ENCODE measurements at places on chromosomes 4 and X.

- DNase-seq = no peak
Measured at GRCh38 chr4:137000432-137000831, 531.9 kb downstream of the PCDH18 start.

DNA sequence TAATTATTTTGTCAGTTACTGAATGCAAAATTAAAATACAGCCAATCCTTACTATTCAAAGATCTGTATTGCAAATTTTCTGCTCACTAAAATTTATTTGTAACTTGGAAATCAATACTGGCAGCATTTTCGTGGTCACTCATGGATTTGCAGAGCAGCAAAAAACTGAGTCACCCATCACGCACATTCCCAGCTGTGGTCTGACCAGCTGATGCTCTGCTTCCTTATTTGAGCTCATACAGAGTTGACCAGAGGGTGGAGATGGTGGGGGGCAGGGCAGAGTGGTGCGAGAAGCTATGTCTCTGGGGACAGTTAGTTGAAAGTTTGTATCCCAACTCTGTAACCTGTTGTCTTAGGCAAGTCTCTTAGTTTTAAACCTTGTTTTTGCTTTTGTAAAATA lies 214.8 kb downstream of the SPCS3 start:
- no peak for DNase-seq

DNA sequence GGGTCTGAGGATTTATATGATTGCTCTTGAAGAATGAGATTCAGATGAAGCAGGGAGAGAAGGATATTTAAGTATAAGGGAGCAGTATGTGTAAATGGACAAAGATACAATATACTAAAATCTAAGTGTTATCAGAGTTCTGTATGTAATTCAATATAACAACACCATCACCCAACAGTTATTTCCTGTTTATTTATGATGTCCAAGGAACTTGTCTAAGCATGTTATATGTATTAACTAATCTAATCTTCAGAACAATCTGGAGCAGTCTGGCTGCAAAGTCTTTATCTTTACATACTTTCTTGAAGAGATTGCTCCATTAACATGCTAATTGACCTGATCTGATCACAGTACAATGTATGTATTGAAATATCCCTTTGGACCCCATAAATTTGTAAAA lies 203.8 kb upstream of the WDFY3 start:
- no peak for DNase-seq

DNA sequence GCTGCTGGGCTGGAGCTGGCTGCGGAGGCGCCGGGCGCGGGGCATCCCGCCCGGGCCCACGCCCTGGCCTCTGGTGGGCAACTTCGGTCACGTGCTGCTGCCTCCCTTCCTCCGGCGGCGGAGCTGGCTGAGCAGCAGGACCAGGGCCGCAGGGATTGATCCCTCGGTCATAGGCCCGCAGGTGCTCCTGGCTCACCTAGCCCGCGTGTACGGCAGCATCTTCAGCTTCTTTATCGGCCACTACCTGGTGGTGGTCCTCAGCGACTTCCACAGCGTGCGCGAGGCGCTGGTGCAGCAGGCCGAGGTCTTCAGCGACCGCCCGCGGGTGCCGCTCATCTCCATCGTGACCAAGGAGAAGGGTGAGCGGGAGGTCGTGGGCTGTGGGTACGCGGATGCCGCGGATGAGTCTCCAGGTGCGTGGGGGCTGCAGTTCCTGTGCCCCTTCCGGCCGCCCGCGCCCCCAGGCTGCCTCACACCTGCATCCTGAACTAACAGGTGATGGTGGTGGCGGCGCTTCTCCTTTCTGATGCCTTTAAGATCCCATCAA lies 499 bp downstream of the CYP2U1 start:
- no peak for DNase-seq

- no peak for DNase-seq
Measured at GRCh38 chr4:53195815-53196661, 169.8 kb downstream of the SCFD2 start.

- DNase-seq = no peak
Measured at GRCh38 chr4:75213480-75213879, 280.6 kb downstream of the PARM1 start.

DNA sequence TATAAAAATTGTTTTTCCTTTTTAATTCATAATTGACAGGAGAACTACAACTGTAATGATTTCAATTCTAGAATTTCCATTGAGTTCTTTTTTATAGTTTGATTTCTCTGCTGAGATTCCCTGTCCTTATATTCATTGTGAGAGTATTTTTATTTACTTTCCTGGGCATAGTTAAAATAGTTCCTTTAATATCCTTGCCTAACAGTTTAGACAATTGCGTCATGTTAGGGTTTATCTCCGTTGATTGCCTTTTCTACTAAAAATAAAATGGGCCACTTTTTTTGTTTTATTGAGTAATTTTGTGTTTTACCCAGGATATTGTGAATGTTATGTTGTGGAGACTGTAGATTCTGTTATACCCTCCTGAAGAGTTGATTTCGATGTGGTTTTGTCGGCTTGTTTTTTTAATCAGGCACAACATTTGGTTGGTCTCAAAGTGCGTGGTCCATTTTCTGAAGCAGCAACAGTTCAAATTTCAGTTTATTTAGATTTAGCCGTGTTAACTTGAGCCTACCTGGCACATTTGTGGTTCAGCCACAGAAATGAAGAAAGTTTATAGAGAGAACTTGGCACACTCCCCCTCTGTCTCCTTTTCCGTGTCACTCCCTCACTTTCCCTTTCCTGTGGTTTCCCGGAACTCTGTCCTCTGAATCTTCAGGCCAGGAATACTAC lies 16.0 kb upstream of the PRRG1 start:
- no peak for DNase-seq

GRCh38 chrX:19715711-19716638 lies 171.4 kb downstream of the SH3KBP1 start:
- no peak for DNase-seq

DNA sequence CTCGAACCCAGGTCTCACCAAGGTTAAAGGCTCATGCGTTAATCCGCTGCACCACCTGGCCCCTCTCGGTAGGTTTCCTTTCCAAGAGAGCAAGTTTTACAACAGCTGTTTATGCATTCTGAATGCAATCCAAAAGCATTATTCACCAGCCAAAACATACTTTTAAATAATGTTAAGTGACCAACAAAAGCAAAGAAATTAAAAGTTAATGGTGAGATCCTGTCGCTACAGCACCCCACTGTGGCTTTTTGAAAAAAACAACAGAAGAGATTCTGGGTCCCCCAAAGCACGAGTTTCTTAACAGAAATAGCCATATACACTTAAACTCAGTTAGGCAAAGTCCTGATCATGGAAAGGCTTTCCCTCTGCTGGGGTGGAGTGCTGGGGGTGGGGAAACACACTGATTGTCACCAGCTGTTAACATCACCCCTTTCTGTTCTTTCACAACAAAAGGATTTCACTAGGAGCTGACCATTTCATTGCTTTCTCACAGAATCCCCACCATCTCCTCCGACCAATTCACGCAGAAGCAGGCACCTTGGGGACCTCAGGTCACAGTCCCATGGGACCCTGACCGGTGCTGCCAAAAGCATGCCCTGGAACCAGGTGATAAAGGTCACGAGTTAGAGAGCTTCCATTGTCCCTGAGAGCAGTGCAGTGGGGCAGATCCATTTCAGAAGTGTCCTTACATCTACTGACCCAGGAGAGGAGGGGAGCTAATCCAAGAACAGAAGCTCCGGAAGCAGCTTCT lies 51.2 kb downstream of the ZNF827 start:
- DNase-seq = no peak

DNA sequence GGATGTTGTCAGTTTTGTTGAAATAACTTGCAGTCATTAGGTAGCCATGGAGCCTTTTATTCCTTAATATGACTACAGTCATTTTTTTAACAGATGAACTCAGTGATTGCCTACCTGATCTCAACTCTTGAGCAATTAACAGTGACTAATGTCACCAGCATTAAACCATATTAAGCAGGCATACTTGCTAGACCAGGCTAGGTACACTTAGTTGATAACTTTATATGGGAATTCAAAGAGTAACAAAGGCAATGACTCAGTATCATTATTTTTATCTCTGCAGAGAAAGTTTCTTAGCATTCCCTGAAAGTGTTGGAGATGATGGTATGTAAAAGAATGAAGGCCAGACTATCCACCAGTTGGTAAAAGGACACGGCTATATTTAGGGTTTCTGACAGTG lies at the start of gene C4orf54:
TSS of gene C4orf54 (minus strand) at position 31 of the 400 bp plus-strand sequence. CDS start 3,180 bp downstream, outside the sequence.
- no peak for DNase-seq

- no peak for DNase-seq
Measured at GRCh38 chrX:43836435-43837184, 45.6 kb downstream of the MAOB start.

DNA sequence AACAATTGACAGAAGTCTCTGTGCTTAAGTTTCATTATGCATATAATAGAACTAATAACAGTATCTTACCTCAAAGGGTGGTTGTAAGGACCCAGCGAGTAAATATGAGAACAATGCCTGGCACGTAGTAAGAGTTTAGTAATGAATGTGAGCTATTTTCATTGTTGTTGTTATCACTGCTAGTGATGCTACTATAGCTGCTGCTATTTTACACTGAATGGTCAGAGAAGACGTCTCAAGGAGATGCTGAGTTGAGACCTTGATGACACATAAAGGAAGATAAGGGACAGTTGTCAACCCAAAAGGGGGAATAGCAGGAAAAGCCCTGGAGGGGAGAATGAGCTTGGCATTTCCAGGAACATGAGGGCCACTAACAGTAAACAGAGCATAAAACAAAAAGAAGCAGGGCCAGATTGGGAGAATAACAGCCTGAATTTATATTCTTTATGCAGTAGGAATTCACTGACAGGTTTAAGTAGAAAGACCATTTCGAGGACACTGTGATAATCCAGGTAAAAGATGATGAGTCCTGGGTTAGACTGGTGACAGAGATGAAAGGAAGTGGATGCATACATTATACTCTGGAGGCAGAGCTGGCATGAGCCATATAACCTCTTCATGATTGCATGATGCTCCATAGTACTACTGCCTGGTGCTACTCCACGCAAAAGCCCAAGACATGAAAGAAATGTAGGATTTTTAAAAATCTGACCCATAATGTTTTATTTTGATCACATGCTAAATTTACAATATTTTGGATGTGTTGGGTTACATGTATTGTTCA lies 23.1 kb downstream of the ATP8A1 start:
- no peak for DNase-seq

DNA sequence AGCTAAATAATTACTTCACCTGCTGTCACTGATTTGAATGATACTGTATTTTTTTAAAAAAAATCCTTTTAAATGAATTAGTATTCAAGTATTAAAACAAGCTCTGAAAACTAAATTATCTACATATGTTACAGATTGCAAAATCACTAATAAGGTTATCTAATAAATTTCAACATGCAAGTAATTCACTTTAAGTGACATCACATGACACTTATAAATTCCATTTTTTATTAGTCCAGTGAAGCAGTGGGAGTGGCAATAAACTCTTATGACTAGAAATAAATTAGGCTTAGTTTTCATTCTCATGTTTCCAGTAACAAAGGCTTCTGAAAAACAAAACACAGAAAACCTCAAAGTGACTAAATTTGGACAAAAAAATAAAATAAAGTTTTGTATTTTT lies 36.3 kb downstream of the SMIM31 start:
- DNase-seq = no peak

DNA sequence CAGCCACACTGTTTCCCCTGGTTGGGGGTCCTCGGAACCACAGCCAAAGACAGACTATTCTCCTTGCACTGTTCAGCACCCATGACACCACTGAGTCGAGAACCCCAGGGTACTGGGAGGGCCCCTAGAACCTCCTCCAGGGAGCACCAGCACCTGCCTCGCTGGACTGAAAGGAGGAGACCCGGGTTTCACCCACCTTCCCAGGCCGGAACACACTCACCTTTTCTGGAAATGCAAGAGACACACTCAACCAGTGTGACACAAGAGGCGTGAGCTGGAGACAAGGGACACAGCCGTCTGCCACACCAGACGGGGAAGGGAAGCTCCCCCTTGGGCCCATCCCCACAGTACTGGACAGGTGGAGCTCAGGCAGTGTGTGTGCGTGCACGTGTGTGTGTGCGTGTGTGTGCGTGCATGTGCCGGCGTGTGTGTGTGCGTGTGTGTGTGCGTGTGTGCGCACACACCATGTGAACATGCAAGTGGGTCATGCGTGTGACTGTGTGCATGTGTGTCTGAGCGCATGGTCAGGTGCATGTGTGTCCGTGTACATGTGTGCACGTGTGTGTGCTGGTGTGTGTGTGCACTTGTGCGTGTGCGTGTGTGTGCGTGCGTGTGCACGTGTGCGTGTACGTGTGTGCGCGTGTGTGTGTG lies 128.8 kb upstream of the NKX1-1 start:
- DNase-seq = no peak

- DNase-seq = no peak
Measured at GRCh38 chr4:77960367-77960766, 96.8 kb upstream of the FRAS1 start.

GRCh38 chr4:117227925-117228324 lies 142.5 kb upstream of the TRAM1L1 start:
- DNase-seq = no peak

- no peak for DNase-seq
Measured at GRCh38 chr4:18049446-18049845, 27.9 kb upstream of the LCORL start.

- DNase-seq = no peak
Measured at GRCh38 chr4:127149086-127149485, 483.7 kb upstream of the INTU start.

- no peak for DNase-seq
Measured at GRCh38 chr4:102439236-102439614, 61.9 kb upstream of the NFKB1 start.

DNA sequence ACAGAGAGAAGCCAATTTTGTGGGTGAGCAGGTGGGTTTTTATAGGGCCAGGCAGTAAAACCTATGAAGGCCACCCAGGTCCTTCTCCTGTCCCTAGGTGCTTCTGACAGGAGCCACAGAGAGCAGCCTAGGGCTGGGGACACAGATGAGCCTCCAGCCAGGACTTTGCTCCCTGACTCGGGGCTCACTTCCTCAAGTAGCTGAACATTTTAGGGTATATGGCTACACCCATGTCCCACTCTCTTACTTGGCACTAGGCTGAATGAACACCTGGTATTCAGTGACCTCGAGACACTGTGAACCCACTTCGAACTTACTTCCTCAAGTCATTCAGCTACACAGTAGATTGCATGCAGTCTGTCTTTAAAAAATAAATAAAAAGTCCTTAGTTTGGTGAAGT lies 217.3 kb downstream of the MID1IP1 start:
- DNase-seq = no peak

GRCh38 chr4:113285501-113285900 lies 236.0 kb downstream of the ANK2 start:
- DNase-seq = no peak

GRCh38 chrX:140440876-140441275 lies 64.0 kb downstream of the SOX3 start:
- no peak for DNase-seq

DNA sequence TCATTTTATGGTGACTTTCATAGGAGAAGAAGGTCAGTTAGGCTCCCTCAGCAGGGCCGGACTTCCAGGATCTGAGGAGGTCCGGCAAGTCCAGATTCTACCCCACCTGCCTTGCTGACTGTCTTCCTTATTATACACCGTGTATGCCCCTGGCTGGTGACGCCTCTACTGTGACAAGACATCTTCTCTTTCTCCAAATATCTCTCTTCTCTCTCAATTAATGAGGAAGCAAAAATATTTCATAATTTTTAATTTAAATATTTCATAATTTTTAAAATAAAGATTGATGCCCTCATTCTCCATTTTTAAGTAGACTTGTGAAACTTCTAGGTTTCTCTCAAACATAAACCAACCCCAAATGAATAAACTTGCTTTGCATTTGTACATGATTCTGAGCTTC lies 202.5 kb downstream of the NSUN7 start:
- no peak for DNase-seq

- no peak for DNase-seq
Measured at GRCh38 chr4:182250446-182250845, 7.2 kb downstream of the TENM3 start.

- DNase-seq = no peak
Measured at GRCh38 chr4:173748353-173748752, 218.3 kb upstream of the HAND2 start.

GRCh38 chr4:2281575-2282343 lies 19.9 kb upstream of the MXD4 start:
- DNase-seq = no peak
